ENCODE measurements at places on chromosomes 7 and 10.

GRCh38 chr10:44574596-44575480, 189.9 kb upstream of the CXCL12 start:
- no peak for DNase-seq

DNA sequence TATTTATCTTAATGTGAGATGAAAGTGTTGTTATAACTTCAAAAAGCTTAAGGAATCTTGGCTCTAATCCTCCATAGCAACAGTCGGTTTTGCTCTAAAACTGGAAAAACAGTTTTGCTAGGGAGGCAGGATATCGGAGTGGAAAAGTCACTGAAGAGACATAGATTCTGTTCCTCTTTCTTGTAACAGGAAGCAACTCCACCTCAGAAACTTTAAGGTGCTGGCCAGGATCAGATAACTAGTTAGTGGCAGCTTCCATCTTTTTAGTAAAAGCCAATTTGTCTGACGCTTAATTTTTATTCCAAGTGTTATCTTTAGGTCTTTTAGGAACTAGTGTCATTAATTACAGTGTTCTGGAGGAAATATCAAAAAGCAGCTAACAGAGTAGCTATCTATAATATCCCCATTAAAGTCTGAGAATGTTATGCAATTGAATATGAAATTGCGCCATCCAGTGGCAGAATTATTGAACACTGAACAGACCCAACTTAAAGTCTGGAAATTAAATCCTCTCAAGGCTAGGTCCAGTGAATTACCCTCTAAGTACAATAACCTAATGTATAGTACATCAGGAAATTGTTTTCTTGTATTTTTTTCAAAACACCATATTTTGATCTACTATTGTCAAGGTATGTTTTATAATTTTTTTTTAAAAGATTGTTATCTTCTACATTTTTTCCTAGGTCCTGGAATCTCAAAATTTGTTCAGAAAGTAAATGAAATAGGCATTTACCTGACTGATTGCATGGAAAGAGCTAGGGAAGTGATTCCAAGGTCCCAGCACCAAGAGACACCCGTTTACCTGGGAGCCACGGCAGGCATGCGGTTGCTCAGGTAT, 65.9 kb upstream of the CC2D2B start:
- no peak for DNase-seq

DNA sequence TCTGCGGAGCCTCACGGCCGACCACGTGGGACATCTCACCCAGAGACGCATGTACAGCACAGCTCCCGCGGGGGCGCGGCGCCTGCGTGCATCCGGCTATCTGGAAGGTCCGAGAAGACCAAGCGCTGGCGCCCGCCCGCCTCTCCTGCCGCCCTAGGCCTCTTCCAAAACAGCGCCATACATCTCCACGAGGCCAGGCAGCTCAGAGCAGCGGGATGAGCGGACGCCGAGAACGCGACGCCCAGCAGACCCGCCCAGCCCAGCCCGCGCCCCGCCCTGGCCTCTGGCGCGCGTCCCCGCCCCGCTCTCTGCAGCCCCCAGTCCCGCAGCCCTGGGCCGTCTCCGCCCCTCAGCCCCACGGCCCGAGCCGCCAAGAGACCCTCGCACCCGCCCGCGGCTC, 20.3 kb upstream of the LANCL2 start:
- DNase-seq: no peak

GRCh38 chr7:24727154-24728120, 29.8 kb downstream of the GSDME start:
- DNase-seq: no peak

- DNase-seq: no peak
Observed at GRCh38 chr10:99870123-99870730, 87.8 kb downstream of the ABCC2 start.

DNA sequence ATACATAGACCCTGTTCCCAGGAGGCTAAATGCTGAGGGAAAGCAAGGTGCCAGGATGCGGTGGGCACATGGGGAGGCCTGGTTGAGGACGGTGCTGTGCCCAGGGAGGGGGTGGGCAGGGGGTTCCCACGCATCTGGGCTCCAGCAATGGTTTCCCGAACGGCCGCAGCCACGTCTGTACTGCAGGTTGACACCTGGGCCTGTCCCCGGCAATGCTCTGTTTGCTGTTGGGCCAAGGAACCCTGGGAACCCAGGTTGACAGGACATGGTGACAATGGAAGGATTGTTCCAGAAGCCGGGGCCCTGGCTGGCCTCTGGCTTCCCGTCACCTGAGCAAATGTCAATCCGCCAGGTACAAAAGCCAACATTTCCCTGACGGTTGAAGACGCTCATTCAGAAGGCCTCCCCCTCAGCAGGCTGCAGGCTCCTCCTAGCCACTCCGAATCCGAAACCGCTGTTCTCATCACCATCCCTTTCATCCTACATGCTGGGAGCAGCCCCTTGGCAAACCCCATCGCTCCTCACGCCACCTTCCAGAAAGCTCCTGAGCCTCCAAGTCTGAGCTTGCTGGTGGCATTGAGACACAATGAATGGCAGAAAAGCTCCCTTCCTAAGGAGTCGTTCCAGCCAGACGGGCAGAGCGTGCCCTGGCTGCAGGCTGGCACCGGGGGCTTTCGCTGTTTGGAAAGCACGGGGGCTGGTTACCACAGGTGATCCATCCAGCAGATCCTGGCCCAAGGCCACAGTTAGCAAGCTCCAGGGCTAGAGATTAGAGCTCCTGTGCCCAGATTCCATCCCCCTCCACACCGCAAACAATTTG, 31.2 kb downstream of the SPOCK2 start:
- no peak for DNase-seq

DNA sequence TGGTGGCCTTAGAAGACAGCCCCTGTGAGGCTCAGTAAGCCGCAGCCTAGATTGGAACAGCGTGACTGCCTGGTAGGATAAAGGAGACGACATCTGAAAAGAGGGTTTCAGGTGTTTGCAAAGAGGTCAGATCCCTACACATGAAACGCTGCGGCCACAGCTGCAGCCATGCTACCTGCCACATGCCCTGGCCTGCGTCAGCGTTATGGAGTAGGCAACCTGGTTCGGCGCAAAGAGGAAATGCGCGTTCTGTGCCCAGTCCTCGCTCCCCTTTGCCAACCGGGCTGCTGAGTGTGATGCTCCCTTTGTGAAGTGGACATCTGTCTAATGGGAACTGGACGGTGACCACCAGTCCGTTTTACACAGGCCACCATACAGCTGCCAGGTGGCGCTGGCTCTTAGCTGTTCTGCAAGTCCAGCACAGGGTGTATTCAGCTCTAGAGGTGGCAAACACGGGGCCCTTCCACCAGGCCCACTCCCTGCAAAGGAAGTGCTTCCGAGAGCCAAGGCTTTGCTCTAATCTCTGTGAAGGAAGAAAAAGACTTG, 160.3 kb downstream of the CELF2 start:
- DNase-seq: no peak

GRCh38 chr10:59287587-59288255, 74.6 kb downstream of the FAM13C start:
- no peak for DNase-seq

DNA sequence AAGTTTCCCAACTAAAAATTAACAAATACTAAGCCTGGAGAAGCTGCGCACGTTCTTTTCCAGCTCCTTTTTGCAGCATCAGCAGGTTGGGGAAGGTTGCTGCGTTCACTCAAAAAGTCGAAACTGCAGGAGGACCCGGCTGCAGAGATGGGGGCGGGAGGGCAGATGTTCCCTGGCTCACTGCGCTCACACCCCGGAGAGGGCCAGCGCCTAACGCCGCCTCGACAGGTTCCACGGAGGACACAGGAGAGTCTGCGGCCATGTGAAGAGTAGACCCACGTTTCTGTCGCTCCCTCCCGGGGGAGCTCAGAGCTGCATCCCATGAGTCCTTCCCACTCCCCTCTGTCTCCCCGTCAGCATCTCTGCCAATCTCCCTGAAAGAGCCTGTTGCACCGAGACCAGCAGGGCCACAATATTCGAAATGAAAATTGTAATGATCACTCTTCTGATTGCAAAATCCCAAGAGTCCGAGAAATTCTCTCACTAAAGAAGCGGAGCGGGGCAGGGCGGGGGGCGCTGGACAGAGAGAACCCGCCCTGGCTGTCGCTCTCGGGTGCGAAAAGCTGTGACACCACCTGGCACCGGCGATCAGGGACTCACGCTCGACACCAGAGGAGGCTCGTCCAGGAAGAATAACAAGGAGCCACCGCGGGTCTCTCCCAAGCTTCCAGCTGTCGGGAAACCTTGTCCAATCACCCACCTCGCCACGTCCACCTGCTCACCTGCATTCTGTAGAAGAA, 131.5 kb upstream of the PFKP start:
- no peak for DNase-seq

Data from activated CD8-positive, alpha-beta memory T cell treated with anti-CD3 and anti-CD28 coated beads for 1 hour (primary cell).